ENCODE measurements at places on chromosomes 3 and 15.

DNA sequence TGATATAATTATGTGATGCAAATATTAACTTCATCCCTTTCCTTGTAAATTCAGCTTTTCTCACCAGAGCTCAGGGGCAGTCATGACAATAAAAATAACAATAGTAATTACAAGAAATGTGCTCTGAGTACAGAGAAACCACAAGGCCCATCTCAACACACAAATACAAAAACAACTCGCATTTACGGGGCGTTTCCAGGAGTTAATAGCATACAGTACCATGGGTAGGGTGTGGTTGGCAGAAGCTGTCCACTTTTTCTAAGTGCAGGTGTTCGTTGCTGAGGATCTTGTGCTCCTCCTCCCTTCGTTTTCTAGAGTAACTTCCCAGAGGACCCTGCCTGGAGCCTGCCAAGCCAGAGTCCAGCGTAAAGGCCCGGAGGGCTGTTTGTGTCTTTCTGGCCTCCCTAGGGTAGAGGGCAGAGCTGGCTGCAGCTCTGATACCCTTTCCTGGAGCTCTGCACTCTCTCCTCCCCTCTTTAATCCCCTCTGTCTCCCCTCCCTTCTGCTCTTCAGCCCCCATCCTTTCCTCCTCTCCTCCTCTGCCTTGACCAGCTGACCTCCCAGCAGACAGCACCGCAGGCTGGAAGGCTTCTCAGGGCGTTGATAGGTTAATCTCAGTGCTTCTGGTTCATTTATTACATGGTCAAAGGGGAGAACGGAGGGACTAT lies 11.4 kb downstream of the SEMA3G start:
- DNase-seq: no peak

DNA sequence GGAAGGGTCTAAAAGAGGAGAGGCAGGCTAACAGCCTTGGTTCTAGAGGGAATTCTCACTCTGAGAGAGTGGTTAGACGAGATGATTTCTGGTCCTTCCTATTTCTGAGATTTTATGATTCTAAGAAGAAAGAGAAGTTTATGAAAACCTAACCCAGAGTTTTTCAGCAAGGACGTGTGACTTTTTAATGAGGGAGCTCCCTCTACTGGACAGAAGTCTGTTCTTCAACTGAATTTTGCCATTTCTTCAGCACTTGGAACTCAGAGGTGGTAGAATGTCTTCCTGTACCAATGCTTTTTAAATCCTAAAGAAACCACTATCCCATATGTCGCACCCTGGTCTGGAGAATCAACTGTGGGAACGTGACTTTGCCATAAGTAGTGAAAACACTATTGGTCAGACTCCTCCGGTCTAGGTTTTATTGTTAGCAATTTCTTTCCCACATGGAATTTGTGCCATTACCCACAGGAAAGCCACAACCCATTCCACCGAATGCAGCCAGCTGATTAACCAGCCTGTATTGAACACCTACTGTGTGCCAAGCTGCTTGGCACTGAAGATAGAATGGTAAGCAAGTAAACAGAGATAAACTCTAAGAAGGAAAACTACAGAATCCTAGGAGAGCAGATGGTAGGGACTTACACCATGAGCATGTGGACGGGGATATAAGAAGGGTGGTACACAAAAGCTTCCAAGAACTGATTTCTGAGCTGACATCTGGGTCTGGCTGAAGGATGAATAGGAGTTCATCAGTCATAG lies 199.5 kb upstream of the LMCD1 start:
- no peak for DNase-seq

GRCh38 chr3:41106691-41107090 lies 92.6 kb upstream of the CTNNB1 start:
- no peak for DNase-seq

DNA sequence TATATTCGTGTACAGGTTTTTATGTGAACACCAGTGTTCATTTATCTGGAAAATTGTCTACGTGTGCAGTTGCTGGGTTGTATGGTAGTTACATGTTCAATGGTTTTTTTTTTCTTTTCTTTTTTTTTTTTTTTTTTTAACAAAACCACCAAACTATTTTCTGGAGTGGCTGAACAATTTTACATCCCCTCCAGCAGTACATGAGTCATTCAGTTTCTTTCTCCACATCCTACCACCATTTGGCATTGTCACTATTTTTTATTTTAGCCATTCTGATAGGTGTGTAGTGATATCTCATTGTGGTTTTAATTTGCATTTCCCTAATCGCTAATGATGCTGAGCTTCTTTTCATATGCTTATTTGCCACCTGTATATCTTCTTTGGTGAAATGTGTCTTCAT lies 256.3 kb upstream of the EOMES start:
- DNase-seq: no peak

GRCh38 chr3:2898591-2899353 lies 211.4 kb downstream of the IL5RA start:
- no peak for DNase-seq

All from activated CD8-positive, alpha-beta memory T cell treated with anti-CD3 and anti-CD28 coated beads, Interleukin-2, amount 50 U/mL, for 48 hours (primary cell).